ENCODE measurements at places on chromosomes 11 and 22.

DNA sequence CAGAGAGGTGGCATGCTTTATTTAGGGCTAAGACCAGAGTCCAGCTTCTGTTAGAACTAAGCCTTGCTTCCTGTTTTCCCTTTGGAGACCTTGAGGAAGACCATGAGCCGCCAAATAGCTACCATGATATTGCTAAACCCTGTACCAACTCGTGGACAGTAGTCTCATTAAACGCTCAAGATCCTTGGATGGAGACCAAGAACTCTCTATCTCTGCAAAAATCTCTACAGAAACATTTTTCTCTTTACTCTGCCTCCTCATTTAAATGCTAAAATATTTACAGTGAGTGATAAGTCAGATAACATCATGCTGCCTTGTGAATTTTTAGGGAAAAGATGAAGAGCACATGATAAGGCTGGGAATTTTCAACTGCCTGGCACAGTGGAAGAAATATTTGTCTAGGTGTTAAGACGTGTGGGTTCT lies 197.8 kb downstream of the MAML2 start:
- H3K27ac ChIP-seq = no peak overlapping the region
- DNase-seq = no peak
- H3K4me3 ChIP-seq = no peak overlapping the region
- H3K36me3 ChIP-seq = peaks cover 4% of the 10 kb centered on the region
- peaks cover 3% of the 10 kb centered on the region for H3K4me1 ChIP-seq

- no peak for DNase-seq
- H3K27me3 ChIP-seq = no peaks in the 10 kb centered on the region
- peak overlapping the region; percentile 25 for H3K27ac ChIP-seq
- H3K36me3 ChIP-seq = no peaks in the 10 kb centered on the region
Observed at GRCh38 chr22:37184816-37185541, 3.1 kb downstream of the C1QTNF6 start.

GRCh38 chr11:18527512-18527911 lies 770 bp upstream of the TSG101 start:
- H3K36me3 ChIP-seq = peaks cover 14% of the 10 kb centered on the region
- no peak for DNase-seq
- H3K27ac ChIP-seq = peak overlapping the region; percentile 100
- peak overlapping the region; percentile 94 for H3K4me3 ChIP-seq
- peaks cover 9% of the 10 kb centered on the region for H3K4me1 ChIP-seq
- no peaks in the 10 kb centered on the region for H3K27me3 ChIP-seq

GRCh38 chr11:79025622-79026021 lies 415.2 kb downstream of the TENM4 start:
- no peak for DNase-seq
- no peak overlapping the region for H3K4me3 ChIP-seq
- H3K27me3 ChIP-seq = peaks cover 17% of the 10 kb centered on the region
- H3K4me1 ChIP-seq = no peaks in the 10 kb centered on the region

DNA sequence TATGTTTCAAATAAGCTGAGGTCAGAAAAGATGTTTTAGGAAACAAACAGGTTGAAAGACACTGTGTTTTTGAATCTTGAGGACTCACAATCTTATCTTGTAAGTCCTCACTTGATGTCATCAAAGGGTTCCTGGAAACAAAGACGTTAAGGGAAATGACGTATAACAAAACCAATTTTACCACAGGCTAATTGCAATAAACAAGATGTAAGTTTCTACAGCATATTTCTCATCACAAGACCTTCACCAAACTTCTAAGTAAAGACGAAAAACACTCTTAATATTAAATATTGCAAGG lies 433.5 kb upstream of the FAT3 start:
- H3K36me3 ChIP-seq = no peaks in the 10 kb centered on the region
- H3K27ac ChIP-seq = no peak overlapping the region
- no peak overlapping the region for H3K4me3 ChIP-seq
- no peak for DNase-seq
- no peaks in the 10 kb centered on the region for H3K4me1 ChIP-seq

DNA sequence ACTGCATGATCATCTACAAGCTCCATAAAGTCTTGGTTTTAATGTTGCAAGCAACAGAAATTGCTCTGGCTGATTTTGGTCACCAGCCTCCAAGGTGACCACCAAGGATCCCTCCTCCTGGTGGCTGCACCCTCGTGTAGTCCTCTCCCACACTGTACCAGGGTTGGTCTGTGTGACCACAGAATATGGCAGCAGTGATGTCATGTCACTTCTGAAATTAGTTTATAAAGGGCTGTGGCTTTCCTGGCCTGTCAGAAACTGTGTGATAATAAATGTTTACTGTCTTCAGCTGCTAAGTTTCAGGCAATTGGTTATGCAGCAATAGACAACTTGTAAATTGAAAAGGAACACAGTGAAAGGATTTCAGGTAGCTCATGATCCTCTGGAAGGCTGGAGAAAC lies 5.3 kb upstream of the PRDM11 start:
- H3K4me3 ChIP-seq = no peak overlapping the region
- H3K36me3 ChIP-seq = no peaks in the 10 kb centered on the region
- DNase-seq = no peak
- H3K27me3 ChIP-seq = no peaks in the 10 kb centered on the region
- no peak overlapping the region for H3K27ac ChIP-seq

DNA sequence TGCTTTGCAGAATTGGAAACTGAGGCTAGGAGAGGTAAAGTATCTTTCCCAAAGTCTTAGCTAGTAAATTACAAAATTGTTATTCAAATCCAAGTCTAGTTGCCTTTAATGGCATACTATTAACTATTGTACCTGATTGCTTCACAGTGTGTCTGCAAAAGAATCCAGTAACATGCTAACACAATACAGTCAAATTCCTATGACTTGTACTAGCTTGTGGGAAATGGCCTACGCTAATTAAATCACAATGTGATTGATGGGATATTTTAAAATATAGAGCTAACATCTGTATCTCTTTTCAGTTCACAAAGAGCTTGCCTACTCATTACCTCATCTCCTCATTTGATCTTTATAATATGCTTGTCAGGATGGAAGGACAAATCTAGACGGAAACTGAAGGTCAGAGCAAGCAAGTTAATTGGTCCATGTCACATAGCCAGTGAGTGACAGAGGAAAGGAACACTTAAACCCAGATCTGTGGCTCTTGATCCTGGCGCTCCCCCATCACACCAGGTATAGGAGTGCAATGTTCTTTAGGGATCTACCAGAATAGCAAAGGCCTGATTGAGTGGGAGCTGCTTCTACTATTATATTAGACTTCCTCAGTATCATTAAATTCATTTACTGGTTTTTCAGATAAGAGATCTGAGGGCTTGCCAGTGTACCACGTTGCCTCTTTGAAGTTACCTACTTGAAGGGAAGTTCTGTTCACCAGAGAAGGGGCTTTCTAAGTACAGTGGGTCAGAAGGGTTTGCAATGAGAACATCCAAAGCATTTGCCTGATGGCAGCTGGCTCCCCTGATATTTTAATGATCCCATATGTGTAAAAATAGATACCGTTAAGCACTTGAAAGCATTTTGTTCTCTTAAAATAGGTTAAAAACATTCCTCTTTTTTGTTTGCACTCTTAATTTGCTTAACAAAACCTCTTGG lies 213.6 kb upstream of the SESN3 start:
- no peaks in the 10 kb centered on the region for H3K36me3 ChIP-seq
- peaks cover 5% of the 10 kb centered on the region for H3K27me3 ChIP-seq
- H3K4me1 ChIP-seq = no peaks in the 10 kb centered on the region
- H3K27ac ChIP-seq = no peak overlapping the region

- peaks cover 24% of the 10 kb centered on the region for H3K4me1 ChIP-seq
- H3K27me3 ChIP-seq = no peaks in the 10 kb centered on the region
- no peak overlapping the region for H3K4me3 ChIP-seq
- no peak overlapping the region for H3K27ac ChIP-seq
Observed at GRCh38 chr11:114209343-114209742, 86.9 kb upstream of the NNMT start.

DNA sequence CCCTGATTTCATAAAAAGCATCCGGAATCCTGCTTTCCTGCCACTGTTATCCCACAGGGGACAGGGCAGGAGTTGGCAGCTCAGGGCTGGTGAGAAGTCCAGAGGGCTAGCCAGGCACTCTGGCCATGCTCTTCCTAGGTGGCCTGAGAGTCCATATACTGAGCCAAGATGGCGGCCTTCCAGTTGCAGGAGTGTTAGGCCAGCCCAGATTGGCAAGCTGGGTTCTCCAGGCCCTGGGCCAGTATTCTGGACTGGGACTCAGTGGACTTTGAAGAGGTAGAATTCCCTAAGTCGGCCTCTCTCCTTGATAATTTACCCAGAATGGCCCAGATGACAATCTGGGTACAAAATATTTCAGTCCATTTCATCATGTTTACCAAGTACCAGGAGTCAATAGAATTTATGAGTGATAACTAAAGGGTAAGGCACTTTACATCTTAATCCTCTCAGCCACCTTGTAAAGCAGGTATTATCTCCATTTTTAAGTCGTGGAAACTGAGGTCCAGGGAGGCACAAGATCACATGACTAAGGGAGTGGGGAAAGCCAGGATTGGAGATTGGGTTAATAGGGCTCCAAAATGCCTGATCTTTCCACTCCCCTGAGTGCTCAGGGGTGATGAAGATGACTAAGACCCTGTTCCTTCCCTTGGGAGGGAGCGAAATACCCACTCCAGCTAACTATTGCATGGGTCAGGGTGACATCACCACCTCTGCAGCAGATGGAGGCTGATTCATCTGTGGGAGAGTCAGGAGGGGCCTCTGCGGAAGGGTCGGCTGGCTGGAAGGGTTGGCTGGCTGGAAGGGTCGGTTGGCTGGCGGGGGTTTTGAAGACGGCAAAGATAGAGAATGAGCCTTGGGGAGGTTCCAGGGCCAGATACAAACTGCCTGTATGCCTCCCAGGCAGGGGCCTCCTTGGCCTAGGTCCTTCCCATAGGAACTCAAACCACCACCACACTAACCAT lies 1.2 kb upstream of the MICALL1 start:
- DNase-seq = no peak
- no peak overlapping the region for H3K27ac ChIP-seq
- no peak overlapping the region for H3K4me3 ChIP-seq
- peaks cover 19% of the 10 kb centered on the region for H3K4me1 ChIP-seq
- no peaks in the 10 kb centered on the region for H3K36me3 ChIP-seq
- H3K27me3 ChIP-seq = peaks cover 7% of the 10 kb centered on the region

GRCh38 chr22:41524251-41524661 lies 20.0 kb downstream of the POLR3H start:
- H3K36me3 ChIP-seq = peaks cover 25% of the 10 kb centered on the region
- H3K27ac ChIP-seq = peak overlapping the region; percentile 48
- H3K27me3 ChIP-seq = no peaks in the 10 kb centered on the region
- DNase-seq = no peak
- H3K4me3 ChIP-seq = no peak overlapping the region

GRCh38 chr22:49827271-49827852 lies 311 bp downstream of the BRD1 start:
- peaks cover 64% of the 10 kb centered on the region for H3K4me1 ChIP-seq
- DNase-seq = peak; percentile 59
- H3K27ac ChIP-seq = no peak overlapping the region
- no peak overlapping the region for H3K4me3 ChIP-seq

- peaks cover 2% of the 10 kb centered on the region for H3K36me3 ChIP-seq
- H3K4me3 ChIP-seq = no peak overlapping the region
- H3K27me3 ChIP-seq = no peaks in the 10 kb centered on the region
- no peak overlapping the region for H3K27ac ChIP-seq
- DNase-seq = no peak
Observed at GRCh38 chr11:77104727-77105126, 2.1 kb downstream of the OMP start.

GRCh38 chr11:104404231-104405175 lies 240.6 kb upstream of the PDGFD start:
- H3K4me1 ChIP-seq = no peaks in the 10 kb centered on the region
- DNase-seq = no peak
- no peaks in the 10 kb centered on the region for H3K36me3 ChIP-seq
- no peak overlapping the region for H3K4me3 ChIP-seq
- no peak overlapping the region for H3K27ac ChIP-seq

- peaks cover 6% of the 10 kb centered on the region for H3K4me1 ChIP-seq
- DNase-seq = no peak
- no peaks in the 10 kb centered on the region for H3K36me3 ChIP-seq
- no peaks in the 10 kb centered on the region for H3K27me3 ChIP-seq
- H3K27ac ChIP-seq = peak overlapping the region; percentile 99
- H3K4me3 ChIP-seq = peak overlapping the region; percentile 98
Observed at GRCh38 chr11:65476632-65477148, 22.2 kb upstream of the MALAT1 start.

- peak; percentile 28 for DNase-seq
- no peak within 1 kb of the TSS for H3K27ac ChIP-seq
- peaks cover 51% of the 10 kb centered on the region for H3K4me1 ChIP-seq
- H3K36me3 ChIP-seq = no peaks in the 10 kb centered on the region
Observed at GRCh38 chr11:76206327-76207081, at the start of gene WNT11. Gene WNT11, minus strand, starts transcription at chr11:76206502. Its CDS starts 95 bp downstream, at chr11:76206407.

- no peaks in the 10 kb centered on the region for H3K36me3 ChIP-seq
- no peaks in the 10 kb centered on the region for H3K4me1 ChIP-seq
- no peak for DNase-seq
Observed at GRCh38 chr11:125950696-125951651, 5.1 kb downstream of the VSIG10L2 start.

- H3K27me3 ChIP-seq = no peaks in the 10 kb centered on the region
- H3K36me3 ChIP-seq = no peaks in the 10 kb centered on the region
- H3K4me3 ChIP-seq = peak overlapping the region; percentile 40
- no peak overlapping the region for H3K27ac ChIP-seq
- DNase-seq = peak; percentile 54
- peaks cover 2% of the 10 kb centered on the region for H3K4me1 ChIP-seq
Observed at GRCh38 chr11:554428-555226, 5.9 kb downstream of the LMNTD2 start.

GRCh38 chr11:1777737-1778136 lies 14.0 kb upstream of the CTSD start:
- H3K27me3 ChIP-seq = peaks cover 30% of the 10 kb centered on the region
- DNase-seq = no peak
- no peaks in the 10 kb centered on the region for H3K4me1 ChIP-seq
- no peak overlapping the region for H3K4me3 ChIP-seq
- H3K27ac ChIP-seq = no peak overlapping the region

DNA sequence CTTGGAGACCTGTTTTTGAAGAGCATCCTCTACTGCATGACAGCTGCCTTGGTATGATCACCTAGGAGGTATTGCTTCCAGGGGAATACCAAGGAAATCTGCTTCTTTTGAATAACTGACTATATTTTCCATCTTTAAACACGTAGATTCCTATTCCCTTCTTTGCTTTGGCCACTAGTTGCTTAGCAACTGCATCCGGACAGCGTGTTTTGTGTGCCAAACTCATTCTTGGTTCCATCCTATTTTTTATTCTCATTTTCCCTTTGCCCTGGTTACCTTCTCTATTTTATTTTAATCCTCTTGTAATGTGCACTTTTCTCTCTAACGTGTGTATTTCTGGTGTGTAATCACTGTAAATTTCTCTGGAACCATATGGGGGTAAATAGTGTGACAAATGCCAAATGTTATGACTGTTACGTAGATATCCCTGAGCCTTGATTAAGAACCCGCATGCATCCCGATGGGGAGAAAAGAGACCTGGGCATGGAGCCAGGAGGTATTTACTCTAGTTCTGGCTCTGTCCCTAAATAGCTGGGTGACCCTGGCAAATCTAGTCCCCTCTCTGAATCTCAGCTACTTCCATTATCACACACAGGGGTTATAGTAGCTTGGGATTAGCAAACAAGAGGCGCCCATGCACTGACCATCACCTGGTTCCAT lies 241.7 kb downstream of the MIAT start:
- H3K27me3 ChIP-seq = no peaks in the 10 kb centered on the region
- no peak overlapping the region for H3K27ac ChIP-seq
- no peaks in the 10 kb centered on the region for H3K4me1 ChIP-seq
- no peaks in the 10 kb centered on the region for H3K36me3 ChIP-seq
- no peak for DNase-seq
- no peak overlapping the region for H3K4me3 ChIP-seq

- no peaks in the 10 kb centered on the region for H3K36me3 ChIP-seq
- H3K27ac ChIP-seq = no peak overlapping the region
- no peak overlapping the region for H3K4me3 ChIP-seq
- H3K4me1 ChIP-seq = no peaks in the 10 kb centered on the region
- DNase-seq = no peak
- H3K27me3 ChIP-seq = no peaks in the 10 kb centered on the region
Observed at GRCh38 chr11:16846305-16846704, 107.9 kb downstream of the C11orf58 start.

All from T-cell (primary cell).